ENCODE measurements at places on chromosomes 3 and 15.

DNA sequence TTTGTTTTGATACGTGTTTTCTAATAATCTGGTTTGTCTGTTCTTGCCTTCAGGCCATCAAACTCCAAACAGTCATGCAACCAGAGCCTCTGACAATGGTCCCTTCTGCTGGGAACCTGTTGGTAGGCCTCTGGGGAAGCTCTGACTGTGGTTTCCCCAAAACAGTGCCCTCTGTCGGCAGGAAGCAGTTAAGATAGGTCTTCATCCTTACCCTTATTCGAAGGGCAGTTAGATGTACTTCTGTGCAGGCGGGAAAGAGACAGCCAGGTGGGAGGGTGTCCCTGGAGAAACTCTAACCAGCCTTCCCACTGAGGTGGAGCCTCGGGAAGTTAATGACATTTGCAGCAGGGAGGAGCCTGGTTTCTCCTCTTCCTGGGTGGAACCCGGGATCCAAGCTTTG, 81.6 kb upstream of the CHMP2B start:
- DNase-seq, result peak; percentile 17

- no peak for DNase-seq
Measured at GRCh38 chr3:175336406-175337133, 477.4 kb downstream of the NAALADL2 start.

GRCh38 chr15:70054366-70054765, 43.4 kb downstream of the TLE3 start:
- no peak for DNase-seq

DNA sequence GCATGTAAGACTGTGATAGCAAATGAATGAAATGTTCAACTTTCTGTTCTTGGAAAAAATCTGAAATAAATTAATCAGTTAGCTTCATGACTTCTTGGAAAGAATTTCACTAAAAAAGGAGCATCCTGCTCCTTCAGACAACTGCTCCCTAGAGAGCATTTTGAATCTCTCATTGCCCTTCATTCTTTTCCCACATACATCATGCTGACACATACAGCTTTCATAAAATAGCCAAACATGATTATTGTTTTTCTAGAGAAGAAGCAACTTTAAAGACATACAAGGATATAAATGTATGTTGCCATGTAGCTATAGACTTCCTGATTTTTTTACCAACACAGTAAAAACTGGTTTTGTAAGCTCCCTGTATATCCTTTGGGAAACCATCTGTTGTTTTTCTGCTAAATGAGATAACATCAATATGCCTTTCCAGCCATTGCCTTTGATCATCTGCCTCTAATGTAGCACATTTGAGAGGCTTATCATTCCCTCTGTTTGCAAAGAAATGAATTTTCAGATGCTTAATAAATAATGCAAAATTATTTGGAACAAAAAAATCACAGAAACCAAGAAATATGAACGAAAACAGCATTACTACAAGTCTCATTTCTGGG, 248.2 kb upstream of the GPR149 start:
- no peak for DNase-seq

- no peak for DNase-seq
Measured at GRCh38 chr3:188036375-188037194, 117.4 kb upstream of the LPP start.

- DNase-seq, result no peak
Measured at GRCh38 chr3:56684029-56684428, 964 bp upstream of the TASOR start.

DNA sequence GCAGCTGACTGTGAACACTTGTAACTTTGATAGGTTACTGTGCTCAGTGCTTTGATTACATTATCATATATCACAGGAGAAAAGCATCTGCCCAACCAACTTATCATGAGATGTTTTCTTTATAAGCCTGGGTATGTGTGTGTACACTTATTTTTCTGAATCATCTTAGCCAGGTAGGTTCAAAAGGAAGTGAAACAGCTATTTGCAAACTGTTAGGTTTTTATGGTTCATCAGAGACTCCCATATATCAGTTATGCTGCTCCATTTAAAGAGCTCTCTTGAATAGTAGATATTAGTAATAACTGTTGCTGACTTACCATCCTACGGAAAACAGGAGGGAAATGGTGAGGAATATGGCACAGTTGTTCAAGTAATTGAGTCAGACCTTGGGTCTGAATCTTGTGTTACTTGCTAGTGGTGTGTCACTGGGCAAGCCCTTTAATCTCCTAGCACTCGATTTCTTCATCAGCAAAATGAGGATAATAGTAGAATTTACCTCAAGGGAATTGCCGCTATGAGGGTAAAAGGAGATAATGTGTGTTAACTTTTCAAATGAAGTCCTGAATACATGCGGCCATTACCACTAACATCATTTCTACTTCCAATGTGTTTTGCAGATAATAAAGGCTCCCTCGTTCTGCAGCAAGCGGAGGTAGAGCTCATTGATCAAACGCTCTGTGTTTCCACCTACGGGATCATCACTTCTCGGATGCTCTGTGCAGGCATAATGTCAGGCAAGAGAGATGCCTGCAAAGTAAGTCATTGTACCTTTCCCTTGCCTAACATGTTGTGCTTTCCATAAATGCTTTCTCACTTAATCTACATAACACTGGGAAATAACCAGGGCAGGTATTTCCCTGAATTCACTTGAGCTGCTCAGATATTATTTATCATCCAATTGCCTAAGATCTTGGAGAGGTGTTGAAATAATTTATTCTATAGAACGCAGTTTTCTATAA, 7.8 kb upstream of the C3orf52 start:
- DNase-seq, result no peak

DNA sequence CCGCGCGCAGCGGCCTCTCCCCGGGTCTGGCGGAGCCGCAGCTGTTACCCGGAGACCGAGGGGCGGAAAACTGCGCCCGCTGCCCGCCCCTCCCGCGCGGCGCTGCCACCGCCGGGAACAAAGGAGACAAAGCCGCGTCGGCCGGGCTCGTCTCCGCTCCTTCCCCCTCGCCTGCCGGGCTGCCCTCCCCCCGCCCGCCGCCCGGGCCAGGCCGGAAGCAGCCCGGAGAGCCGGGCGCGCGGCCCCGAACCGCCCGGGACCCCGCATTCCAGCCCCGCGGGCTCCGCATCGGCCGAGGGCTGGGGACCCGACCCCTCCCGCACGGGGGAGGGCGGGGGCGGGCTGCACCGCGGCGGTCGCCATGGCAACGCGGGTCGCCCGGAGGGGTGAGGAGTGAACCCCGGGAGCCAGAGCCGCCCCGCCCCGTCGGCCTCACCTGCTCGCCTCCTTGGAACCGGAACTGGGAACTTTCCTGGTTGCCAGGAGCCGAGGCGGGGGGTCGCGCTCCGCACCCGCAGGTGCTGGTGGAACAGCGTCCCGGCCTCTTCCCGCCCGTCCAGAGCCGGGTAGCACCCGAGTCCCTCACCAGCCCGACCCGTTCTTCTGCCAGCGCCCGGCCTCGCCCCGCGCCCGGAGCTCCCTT, 448 bp downstream of the PLXNB1 start:
- DNase-seq, result peak; percentile 92

- no peak for DNase-seq
Measured at GRCh38 chr15:33150971-33151370, 43.5 kb downstream of the FMN1 start.

DNA sequence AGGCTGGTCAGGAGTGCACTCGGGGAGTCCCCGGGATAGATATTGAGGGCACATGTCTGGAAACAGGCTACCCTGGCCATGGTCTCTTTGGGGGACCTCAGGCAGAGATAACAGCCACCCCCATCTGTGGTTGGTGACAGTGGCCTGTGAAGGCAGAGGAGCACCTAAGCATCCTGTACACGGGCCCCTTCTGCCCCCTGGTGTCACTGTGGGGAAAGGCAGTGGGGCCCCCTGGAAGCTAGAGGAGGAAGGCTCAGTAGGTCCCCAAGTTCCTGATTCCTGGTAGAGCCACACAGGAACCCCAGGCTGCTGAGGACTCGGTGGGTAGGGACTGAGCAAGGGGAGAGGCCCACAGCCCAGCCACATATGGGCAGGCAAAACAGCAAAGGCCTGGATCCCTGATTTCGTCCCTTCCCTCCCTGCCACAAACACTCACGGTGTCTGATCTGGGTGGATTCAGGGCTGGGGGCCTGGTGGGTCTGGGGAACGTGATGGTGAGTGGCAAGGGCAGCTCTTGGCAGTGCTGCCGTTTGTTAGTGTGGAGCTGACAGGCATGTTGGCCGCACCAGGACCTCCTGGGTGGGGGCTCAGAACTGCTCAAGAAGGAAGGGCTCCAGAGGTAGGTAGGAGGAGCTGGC, 14.1 kb upstream of the CXCR6 start:
- DNase-seq, result peak; percentile 57

DNA sequence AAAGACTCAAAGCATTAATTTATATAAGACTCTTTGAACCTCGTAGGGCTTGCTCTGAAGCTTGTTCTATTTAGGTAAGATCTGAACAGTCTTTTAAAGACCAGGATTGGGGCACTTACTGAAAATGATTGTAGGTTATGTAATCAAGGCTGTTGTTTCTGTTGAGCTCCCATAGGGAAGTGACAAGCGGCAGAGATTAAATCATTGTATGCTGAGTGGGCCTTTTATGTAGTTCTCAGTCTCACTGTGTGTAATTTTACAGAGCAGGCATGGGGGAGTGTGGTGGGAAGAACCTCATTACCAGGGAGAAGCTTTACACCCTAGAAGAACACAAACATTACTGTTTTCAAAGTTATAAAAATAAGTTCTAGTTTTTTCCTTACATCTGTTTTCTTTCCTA, 160.0 kb upstream of the SNTN start:
- DNase-seq, result peak; percentile 7

DNA sequence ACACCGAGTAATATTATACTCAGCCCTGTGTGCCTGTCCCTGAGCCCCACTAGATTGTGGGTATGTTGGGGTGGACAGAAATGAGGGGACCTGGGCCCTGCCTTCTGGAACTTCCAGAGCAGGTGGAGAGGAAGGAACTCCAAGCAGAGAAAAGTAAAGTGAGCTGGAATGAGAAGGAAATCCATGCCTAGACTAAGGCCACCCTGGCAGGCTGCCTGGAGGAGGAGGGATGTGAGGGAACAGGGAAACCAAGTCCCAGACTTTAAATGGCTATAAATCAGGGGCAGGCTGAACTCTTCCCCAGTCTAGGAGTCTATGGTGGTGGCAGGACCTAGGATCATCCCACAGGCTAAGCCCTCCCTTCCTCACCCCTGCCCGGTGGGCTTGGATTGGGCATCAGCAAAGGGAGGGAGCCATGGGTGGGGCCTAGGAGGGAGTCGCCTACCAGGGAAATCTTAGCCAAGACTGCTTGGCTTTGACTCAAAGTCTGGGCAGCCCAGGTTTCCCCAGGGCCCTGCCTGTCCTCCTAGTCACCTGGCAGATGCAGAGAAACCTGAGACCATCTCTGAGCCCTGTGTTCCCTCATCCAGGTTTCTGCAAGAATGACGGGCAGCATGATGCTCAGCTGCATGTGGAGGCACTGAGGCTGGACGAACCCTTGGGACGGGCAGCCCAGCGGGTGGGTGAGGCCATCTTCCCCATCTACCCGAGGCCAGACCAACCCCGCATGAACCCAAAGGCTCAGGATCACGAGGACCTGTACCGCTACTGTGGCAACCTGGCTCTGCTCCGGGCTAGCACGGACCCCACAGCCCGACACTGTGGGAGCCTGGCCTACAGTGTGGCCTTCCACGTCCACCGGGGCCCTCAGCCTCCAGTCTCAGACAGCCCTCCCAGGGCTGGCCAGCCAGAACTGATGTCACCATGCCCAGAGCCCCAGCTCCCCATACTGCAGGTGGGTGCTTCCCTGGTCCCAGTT, 15.6 kb upstream of the STRA6 start:
- no peak for DNase-seq

DNA sequence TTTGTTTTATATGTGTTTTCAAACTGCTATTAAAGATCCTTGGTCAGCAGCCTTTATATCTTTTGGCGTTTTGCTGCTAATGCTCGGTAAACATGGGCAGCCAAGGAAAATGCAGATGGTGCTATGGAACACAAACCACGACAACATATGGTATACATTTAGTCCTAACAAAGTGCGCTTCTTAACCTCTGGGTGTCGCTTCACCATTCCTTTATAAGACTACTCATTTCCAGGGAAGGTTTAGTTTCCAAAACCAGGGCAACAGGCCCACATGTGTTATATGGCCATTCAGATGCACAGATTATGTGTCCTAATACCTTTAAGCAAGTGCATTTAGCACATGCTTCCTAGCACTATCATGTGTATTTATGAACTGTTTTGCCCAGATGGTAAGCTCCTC, 14.7 kb downstream of the SHOX2 start:
- peak; percentile 49 for DNase-seq

DNA sequence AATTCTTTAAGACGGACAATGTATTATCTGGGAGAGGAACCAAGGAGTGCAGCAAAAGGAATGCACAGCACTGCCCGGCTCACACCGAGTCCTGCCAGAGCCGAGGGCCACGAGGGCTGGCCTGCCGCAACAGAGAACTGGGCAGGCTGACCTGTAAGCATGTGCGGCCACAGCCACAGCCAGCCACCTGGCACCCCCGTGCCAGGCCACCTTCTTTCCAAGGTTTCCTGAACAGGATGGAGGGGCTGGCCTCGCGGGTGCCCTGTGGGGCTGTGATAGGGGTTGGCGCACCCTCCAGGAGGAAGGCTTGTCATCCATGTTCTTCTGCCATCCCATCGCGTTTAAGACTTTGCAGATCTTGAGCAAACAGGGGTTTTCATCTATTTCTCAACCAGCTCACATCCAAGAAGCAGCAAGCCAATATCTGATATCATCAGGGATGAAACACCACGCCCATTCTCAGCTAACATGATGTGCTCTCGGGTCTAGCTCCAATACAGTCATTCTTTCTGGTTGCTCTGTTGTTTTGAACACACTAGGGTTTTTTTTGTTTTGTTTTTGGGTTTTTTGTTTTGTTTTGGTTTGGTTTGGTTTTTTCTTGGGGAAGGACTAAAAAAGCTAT, 10.2 kb downstream of the CA12 start:
- no peak for DNase-seq

DNA sequence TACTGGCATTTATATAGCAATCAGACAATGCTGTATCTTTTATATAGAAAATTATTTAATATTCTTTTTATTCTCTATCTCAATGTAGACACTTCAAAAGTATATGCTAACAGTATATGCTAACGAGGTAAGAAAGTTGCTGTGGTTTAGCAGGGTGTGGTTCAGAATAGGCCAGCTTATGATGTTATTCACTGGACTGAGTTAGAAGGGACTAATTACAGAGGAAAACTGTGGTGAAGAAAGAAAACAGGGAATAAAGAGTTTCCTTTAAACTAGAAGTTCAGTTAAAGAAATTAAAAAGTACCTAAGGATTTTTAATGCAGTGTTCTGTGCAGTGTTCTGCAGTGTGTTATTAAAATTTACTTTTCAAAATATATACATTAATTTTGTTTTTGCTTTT, 59.4 kb downstream of the MYO9A start:
- no peak for DNase-seq

DNA sequence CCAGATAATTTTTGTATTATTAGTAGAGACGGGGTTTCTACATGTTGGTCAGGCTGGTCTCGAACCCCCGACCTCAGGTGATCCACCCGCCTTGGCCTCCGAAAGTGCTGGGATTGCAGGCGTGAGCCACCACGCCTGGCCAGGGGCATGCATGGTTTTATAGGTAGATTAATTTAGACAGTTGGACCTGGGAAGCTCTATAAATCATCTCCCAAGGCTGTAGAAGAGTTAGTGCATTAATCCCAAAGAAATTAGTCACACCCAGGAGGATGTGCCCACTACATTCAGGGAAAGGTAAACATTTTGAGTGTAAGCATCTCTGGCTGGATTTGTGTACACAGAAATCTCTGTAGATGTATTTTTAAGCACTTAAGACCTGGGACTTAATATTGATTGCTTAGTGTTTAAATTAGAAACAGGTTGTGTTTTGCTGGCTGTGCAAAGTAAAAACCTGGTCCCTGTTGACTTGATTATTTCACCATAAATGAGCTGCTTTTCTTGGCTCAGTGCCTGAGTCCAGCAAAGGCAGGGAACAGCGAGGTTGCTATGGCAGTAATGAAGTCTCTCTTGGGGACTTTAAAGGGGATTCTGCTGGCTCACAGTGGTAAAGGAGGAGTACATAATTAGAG, 19.2 kb downstream of the EXOSC7 start:
- no peak for DNase-seq

Data from neural progenitor cell (in vitro differentiated cells).